Activated CD4-positive, alpha-beta T cell treated with anti-CD3 and anti-CD28 coated beads, Interleukin-2, amount 50 U/mL, for 48 hours (primary cell): ENCODE measurements at places on chromosomes 4 and X.

DNA sequence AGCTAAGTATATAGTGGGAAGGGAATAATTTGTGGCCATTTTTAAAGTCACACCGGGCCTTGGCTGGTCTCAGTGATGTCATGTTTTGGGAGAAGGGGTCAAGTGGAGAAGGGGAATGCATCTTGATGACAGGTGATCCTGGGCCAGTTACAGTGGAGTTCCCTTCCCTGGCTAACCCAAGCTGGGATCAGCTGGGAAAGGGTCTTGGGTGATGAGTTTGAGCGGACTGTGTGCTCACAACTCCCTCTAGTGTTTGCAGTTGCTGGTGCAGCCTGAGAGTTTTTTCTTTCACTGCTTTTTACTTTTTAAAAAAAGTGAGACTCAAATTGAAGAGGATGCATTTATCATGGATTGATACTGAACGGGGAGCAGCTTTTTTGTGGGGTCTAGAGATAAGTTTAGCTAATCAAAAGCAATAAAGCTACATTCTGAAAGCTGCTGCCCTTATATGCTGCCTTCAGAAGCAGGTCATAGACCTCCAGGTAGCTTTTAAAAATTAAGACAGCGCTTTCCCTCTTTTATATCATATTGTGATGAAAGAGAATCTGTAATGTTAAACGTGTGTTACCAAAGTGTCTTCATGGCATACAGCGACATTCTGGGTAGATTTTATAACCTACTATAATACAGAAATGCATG, 164.7 kb downstream of the DCLK2 start:
- peak; percentile 27 for DNase-seq

DNA sequence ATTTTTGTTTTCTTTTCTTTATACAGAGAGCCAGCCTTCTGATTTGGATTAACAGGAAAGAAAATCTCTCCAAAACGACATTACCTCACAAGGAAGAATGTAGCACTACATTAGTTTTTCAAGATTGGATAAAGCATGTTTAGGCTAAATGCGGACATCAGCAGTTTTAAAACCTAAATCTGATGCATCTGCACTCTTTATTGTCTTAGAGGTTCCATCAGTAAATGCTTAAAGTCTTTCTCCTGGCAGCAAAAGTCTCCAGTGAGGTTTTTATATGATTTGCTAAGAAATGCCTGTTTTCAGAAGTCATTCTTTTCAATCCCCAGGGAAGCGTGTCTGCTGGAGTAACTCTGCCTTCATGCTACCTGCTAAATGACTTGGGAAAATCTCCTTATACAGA, 912.9 kb upstream of the INTU start:
- DNase-seq, result no peak

DNA sequence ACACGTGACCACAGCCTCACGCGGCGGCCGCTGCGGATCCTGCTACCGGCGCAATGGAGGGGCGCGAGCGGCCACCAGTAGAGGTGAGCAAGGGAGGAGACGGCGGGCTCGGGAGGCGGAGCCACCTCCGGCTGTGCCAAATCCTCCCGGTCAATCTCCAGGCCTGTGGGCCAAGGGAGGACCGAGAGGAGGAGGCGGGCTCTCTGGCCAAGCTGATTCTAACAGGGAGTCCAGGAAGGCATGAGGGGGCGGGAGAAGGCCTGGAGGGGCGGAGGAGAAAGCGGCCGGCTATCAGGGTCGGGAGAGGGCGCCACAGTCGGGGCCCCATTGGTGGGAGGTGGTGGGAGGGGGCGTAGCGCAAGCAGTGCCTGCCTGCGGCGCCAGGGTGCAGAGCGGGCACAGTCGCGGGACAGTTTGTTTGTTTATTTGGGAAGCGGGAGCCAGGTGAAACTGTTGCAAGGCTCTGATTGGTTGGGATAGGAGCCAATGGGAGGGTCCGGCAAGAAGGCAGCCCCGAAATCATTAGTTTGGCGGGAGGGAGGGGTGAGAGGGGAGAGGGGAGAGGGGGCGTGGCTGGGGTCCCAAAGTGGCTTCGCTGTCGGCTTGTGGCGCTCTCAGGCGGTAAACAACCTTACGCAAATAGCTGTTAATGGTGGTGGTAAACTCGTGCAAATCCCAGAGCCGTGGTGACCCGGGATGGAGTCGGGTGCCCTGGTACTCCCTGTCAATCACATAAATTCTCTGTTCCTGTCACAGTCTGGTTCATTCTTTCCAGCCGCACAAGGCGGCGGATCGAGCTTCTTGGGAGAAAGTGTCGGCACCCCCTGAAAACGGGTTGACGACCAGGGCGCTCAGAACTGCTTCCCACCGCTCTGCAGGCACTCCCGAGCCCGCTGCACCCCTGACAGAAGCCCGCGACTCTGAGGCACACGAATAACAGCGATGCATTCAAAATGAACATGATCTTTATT, at the start of gene IRS4:
Gene IRS4 (minus strand): TSS at position 55 of the 971 bp plus-strand sequence.
- DNase-seq, result no peak

DNA sequence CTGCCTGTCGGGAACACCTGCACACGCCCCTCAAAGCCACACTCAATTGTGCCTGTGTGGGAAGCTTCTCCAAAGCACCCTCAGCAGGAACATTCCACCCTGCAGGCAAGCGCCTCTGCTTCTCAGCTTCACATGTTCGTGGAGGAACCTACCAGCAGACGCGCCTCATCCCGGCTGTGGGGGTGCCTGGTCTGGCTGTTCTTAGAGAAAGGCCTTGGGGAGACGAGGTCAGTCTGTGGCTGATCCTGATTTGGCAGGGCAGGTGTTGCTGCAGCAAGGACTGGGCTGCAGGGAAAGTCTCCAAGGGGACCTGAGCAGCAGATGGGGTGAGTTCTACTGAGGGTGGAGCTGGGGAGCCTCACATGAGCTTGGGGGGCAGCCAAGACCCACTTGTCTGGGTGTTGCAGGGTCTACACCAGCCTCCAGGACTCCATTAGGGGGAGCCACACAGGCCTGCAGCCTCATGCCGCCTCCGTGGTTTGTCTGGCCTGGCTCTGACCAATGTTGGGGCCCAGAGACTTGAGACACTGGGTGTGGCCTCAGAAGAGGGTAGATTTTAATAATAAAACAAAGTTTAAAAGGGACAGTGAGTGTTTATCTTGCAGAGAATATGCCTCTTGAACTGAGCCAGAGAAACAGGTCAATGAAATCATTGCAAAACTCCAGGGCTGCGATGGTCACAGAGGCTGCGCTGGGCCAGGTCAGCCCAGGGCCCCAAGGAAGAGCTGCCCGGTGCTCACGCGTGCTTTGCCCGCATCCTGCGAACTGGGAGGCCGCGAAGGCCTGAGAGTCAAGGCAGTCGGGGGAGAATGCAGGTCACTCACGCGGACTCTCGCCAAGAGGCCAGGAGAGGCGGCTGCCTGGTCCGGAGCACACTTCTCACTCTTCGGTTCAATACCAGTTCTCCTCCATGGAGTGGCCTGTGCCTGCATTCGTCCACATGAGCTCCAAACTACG, 21.1 kb downstream of the RNF212 start:
- DNase-seq, result no peak

DNA sequence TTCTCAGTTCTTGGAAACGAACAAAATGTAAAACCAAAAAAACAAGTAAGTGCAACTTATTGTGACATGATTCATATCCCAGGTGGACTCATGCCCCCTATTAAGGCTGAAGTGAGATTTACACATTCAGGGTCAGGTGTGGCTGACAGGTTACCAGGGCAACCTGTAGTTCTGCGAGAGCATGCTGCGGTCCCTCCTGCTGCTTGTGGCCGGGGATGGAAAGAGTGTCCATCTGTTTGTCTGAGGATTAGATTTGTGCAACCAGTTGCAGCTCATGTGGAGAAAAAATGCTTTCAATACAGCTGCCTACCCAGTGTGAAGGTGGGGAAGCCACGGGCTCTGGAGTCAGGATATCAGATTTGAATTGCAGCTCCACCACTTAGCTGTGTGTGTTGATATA, 78.8 kb downstream of the FAM184B start:
- DNase-seq, result no peak

- no peak for DNase-seq
Observed at GRCh38 chr4:176882206-176882605, 89.5 kb upstream of the VEGFC start.

DNA sequence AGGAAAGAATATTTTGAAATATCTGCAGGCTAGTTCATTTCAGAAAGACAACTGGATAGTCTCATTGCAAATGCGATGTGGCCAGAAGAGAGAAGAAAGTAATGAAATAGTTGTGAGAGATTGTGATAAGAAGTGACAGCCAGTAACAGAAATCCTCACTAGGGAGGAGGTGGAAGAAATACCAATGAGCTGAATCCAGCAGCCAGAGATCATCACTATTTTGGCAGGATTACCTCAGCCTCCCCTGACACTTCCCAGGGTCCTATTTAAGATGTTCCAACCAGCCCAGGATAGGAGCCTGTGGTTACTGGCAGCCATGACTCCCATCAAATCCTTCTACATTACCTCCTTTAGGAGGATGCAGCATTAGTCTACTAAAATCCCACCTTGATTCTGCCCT, 76.7 kb upstream of the ARHGAP24 start:
- no peak for DNase-seq

GRCh38 chr4:97411356-97411755, 731.9 kb downstream of the STPG2 start:
- DNase-seq, result no peak

DNA sequence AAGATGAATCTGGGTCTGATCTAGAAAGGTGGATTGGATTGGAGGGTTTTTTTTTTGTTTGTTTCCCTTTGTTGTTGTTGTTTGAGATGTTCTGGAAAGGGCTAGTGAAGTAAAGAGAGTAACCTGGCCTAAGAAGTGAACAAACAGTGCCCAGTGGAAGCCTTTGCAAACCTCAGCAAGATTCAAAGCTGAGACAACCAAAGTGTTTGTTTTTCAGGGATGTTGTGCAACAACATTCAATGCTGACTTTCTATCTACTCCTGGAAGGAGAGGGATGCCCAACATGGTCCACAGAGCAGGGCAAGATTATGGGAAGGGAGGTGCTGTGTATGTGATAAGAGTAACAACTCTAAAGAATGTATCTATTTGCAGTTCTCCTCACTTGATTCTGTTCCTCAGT, 11.3 kb downstream of the BEX1 start:
- DNase-seq, result no peak

DNA sequence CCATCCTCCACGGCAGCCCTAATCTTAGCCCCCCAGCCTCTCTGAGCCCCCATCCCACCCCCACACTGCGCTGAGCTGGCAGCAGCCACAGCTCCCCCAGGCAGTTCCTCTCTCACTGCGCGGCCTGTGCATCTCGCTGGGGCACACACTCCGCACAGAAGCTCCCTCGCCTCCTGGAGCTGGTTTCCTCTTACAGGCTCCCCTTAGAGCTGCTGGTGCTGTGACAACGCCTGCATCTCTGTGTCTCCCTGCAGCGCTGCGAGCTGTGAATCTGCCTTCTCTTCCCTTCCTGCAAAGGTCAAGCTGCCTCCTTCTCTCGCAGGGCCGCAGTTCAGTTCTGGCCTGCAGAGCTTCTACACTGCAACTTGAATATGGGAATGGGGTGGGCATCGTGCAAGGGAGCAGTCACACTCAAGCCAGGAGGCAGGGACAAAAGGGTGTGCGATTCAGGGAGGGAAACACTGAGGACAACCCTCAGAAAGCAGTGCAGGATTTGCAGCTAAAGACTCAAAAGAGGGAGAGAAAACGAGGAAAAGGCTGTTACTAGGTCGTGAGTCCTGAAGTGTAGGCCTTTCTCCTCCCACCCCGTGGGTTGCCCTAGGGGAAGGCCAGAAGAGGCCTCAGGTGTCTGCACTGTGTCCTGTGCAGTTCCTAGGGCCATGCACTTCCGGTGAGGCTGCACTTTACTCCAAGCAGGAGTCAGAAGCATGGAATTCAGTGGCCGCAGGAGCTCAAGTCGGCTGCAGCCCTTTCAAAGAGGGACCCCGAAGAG, 87.0 kb downstream of the BCOR start:
- no peak for DNase-seq

- no peak for DNase-seq
Observed at GRCh38 chr4:73744203-73744602, 3.8 kb downstream of the CXCL8 start.

- DNase-seq, result no peak
Observed at GRCh38 chr4:110704748-110705439, 82.0 kb upstream of the PITX2 start.

DNA sequence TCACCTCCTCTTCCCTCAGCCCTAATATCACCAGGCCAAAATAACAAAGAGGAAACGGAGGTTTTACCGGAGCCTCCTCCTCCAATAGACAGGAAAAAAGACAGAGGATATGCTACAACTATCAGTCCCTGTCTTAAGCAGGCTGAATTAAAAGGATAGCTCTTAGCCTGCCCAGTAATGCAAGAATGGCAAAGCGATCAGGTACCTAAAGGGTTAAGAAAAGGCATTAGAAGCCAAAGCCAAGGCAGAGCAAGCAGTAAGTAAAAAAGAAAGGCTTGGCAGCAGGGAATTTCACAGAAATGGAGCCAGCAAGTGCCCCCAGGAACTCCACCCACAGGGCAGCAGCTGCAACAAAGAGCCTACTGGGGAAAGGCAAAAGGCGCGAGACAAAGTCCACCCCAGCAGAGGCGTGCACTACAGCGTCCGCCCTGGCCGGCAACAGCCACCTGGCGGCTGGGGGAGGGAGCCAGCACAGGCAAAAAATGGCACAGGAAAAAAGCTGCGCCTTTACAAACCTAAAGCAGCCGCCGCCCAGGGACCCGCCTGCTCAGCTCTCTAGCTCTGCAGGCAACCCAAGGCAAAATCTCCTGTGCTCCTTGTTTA, 220.6 kb upstream of the ZC4H2 start:
- DNase-seq, result peak; percentile 6

DNA sequence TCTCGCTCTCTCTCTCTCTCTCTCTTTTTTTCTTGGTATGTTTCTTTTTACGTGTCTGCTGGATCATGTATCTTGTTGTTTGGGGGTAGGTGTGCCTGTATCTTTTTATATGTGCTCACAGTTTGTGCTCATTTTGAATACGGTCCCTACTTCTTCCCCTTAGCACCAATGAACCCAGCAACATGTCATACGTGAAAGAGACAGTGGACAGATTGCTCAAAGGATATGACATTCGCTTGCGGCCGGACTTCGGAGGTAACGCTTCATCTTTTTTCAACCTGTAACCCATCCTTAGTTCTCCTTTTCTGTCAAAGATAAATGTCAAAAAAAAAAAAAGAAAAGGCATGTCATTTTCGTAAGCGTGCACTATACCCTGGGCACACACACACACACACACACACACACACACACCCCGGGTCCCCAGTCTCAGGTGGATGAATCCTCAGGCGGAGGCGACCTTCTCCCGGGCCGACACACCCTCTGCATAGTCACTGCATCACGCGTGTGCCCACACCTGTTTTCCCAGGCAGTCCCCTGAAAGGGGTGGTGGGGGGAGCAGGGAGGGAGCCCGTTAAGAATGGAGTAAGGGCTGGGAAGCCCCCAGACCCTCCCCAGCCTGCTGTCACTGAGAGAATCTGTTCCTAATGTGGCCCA, 511 bp downstream of the GABRB1 start:
- DNase-seq, result peak; percentile 4
